Left renal pelvis (tissue), 4 donors: ENCODE measurements at places on chromosomes 6 and 20. TPM values are rescaled to one million over a fixed set of nuclear protein-coding genes. Genes with fewer than 3 reads are reported as not detected.

DNA sequence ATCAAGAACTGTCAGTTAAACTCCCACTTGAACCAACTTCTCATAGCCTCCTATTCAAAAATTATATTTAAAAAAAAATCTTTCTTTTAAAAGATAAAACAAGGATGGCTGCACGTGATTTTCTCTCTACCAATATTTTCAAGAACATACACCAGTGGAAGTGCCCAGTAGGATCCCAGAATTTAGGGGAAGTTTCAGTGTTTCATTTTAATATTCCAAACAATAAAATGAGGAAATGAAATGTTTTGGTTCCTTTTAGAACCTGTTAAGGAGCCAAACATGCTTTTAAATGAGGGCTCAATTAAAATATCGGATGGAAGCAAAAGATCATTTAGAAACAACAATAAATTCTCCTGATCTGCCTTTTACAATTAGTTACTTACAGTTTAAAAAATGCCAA is 26.4 kb upstream of the PRELID3B start:
- no peak for DNase-seq

DNA sequence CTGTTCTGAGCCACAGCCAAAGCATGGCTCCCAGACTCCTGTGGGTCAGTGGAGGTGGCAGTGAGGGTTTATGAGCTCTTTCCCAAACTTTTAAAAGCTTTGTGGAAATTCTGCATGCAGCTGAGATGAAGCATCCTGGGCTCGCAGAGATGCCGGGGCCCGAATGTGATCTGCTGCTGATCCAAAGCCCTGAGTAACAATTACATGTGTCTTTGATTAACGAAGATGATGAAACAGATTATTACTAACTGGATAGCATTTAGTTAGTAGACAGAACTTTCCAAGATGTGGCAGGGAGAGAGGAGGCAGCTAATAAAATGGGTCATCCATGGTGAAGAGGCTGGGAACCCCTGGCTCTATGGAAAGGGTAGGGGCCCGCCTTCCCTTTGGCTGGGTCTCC is 43.9 kb upstream of the MDFI start:
- no peak for DNase-seq

- DNase-seq, result no peak
These were observed 53.0 kb downstream of the SNAP25 start for GRCh38 chr20:10271494-10272219.

GRCh38 chr20:36848078-36848660 is 27.8 kb upstream of the TLDC2 start:
- DNase-seq, result no peak

DNA sequence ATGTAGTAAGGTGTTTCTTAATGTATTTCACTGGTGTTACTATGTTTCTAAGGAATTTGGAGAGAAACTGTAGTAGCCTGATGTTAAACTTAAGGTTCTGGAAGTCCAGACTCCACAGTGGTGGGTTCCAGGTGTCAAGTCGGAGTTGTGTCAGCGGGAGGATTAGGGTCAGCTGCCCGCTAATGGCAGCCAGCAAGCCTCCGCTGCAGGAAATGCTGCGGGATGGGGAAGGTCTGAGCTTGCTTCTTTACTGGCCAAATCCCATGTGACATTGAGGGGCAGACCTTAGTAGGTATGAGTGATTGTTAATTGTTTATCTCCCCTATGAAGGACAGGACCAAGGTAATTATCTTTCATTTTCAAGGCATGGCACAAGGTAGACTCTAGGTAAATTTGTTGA is 3.7 kb upstream of the ARID1B start:
- DNase-seq, result no peak

RING1 gene
- 52.8 TPM for polyA plus RNA-seq

- no peak for DNase-seq
These were observed 286.9 kb downstream of the FRK start for GRCh38 chr6:115773741-115774140.

GRCh38 chr6:42599558-42599957 is 35.7 kb downstream of the UBR2 start:
- no peak for DNase-seq

DNA sequence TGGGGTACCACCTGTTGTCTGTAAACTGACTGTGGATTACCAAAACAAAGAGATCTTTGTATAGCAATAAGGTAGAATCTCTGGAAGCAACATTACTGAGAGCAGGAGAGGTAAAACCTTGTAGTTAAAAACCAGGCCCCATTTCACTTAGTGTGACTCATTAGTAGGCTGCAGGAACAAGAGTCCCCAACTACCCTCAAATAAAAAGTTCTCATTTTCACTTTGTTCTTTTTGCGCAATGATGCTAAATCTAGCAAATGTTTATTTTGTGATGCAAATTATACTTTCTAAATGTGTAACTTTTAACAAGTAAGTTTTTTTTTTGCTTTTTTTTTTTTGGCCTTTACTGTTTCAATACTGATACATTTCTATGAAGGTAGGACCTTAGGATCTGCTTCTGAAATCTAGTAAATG is 67.1 kb downstream of the ESF1 start:
- no peak for DNase-seq

STK35 gene
- 19.0 TPM for polyA plus RNA-seq

NMBR gene
- polyA plus RNA-seq, result 0.32 TPM

- no peak for DNase-seq
These were observed 363.8 kb upstream of the SULF2 start for GRCh38 chr20:48148916-48149672.

GRCh38 chr6:167840526-167841179 is 13.9 kb downstream of the AFDN start:
- no peak for DNase-seq

DNA sequence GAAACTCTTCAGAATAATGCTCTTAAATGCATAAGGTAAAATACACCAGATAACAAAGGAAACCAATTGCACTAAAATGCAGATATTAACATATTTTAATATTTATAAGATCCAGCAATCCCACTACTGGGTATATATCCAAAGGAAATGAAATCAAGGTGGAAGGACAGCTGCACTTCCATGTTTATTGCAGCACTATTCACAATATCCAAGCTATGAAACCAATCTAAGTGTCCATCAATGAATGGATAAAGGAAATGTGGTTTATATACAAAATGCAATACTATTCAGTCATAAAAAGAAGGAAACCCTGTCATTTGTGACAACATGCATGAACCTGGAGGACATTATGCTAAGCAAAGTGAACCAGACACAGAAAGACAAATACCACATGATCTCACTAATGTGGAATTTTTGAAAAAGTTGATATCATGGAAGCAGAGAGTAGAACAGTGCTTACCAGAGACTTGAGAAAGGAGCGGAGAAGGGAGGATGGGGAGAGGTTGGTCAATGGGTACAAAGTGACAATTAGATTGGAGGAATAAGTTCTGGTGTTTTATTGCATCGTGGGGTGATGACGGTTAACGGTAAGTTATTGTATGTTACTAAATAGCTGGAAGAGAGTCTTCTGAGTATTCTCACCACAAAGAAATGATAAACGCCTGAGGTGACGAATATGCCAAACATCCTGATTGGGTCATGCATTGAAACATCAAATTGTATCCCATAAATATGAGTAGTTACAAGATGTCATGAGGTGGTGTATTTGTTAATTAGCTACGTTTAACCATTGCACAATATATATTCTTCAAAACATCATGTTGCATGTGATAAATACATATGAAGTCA is 37.9 kb upstream of the RNF24 start:
- DNase-seq, result no peak

TFAP2D gene
- polyA plus RNA-seq, result not detected

GRCh38 chr6:102986086-102986485 is 1592.6 kb downstream of the GRIK2 start:
- DNase-seq, result no peak

DNA sequence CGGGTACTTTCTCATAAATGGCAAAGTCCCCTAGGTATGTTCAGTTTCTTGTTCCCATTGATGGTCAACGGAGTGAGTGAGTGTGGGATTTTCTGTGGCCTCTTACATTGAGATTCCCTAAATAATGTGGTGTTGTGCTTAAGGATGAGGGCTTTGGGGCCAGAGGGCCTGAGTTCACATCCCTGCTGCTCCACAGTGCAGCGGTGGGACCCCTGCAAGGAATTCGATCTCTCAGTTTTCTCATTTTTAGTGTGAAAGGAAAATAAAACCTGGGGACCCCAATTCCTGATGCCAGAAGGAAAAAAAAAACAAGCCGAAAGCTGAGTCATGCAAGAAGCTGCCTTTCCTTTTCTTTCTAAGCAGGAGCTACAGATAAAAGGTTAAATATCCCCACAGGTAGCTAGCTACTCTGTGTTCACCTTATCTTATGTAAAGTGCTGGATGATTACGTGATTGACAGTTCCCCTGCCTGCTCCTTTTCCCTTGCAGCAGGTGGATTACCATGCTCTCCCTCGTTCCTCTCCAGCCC is 120.2 kb upstream of the CLDN20 start:
- DNase-seq, result no peak

- no peak for DNase-seq
These were observed 32.0 kb downstream of the POM121L2 start for GRCh38 chr6:27280064-27280539.

GRCh38 chr6:16663901-16664300 is 97.4 kb downstream of the ATXN1 start:
- no peak for DNase-seq

DNA sequence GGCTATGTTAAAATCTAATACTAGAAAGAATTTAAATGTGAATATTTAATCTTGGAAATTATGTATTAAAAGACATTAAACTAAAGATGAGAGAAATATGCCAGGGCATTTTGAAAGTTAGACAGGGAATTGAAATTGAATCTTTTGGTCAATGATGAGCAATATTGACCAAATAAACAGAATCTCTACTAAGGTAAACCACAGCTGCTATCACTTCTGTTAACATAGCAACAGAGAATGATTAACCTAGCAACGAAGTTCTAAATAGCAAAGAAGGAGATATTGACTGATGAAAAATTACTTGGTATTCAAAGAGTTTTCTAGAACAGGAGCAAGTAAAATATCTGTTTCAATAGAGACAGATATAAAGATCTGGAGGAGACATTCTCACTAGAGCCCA is 45.2 kb upstream of the RSPO3 start:
- no peak for DNase-seq

- DNase-seq, result no peak
These were observed 41.6 kb upstream of the CARMIL1 start for GRCh38 chr6:25237579-25237978.

GRCh38 chr20:24478584-24478983 is 9.2 kb downstream of the SYNDIG1 start:
- no peak for DNase-seq

GRCh38 chr6:143939364-143939763 is 68.7 kb downstream of the PLAGL1 start:
- DNase-seq, result no peak

- DNase-seq, result no peak
These were observed 52.5 kb downstream of the CRYBG1 start for GRCh38 chr6:106413016-106413415.

DNA sequence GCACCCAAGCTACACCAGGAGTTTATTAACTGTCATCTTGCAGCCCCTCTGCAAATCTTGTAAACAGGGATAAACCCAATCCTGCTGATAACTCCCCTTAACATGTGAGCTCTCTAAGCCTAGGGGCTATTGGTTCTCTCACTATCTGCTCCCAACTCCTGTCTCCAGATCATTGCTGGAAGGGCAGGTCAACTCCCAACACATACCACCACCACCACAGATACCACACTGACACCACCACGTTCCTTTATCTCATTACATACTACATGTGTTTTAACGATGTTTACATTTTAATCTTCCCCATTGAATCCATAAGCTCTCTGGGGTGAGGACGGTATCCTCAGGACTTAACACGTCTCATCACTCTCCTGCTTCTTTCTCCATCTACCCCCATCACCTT is 51.8 kb downstream of the SIM1 start:
- DNase-seq, result no peak

DNA sequence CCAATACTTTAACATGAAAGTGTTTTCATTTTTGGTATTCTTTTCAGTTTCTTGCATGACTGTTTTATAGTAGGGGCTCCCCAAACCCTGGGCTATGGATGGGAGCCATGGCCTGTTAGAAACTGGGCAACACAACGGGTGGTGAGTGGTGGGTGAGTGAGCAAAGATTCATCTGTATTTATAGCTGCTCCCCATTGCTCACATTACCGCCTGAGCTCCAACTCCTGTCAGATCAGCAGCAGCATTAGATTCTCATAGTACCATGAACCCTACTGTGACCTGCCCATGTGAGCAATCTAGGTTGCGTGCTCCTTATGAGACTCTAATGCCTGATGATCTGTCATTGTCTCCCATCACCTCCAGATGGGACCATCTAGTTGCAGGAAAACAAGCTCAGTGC is 42.3 kb upstream of the HMGCLL1 start:
- no peak for DNase-seq

GJA10 gene
- not detected for polyA plus RNA-seq

- no peak for DNase-seq
These were observed 136.6 kb downstream of the GMDS start for GRCh38 chr6:2108700-2109306.

DNA sequence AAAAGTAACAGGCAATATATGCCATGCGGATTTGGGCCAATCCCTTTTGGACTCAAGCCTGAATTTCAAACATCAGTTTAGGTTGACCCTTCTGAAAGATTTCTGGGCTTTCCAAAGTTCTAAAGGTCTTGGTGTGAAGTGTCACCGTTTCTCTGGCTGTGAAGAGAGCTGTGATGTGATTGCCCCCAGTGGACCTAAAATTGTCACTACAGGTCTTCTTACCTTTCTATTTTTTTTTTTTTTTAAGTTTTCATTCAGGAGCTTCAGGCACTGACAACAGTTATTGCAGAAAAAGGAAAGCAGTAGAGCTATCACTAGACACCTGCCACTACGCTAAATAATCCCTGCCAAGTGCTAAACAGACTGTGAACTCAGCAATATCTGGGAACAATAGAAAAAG is 75.7 kb upstream of the OPRM1 start:
- no peak for DNase-seq

TREM1 gene
- polyA plus RNA-seq, result 1.3 TPM

OPRM1 gene
- not detected for polyA plus RNA-seq
